G401 (cell line): ENCODE measurements at places on chromosomes 3 and 15. TPM values are rescaled to one million over a fixed set of nuclear protein-coding genes. Genes with fewer than 3 reads are reported as not detected.

The TM4SF18 gene
- 13.4 and 36.7 TPM in 2 replicates for total RNA-seq

GRCh38 chr3:186841620-186842019 lies 890 bp upstream of the ADIPOQ start:
- no peak for DNase-seq

- no peak for DNase-seq
These were observed 3.2 kb downstream of the CHST2 start for GRCh38 chr3:143122608-143123352.

DNA sequence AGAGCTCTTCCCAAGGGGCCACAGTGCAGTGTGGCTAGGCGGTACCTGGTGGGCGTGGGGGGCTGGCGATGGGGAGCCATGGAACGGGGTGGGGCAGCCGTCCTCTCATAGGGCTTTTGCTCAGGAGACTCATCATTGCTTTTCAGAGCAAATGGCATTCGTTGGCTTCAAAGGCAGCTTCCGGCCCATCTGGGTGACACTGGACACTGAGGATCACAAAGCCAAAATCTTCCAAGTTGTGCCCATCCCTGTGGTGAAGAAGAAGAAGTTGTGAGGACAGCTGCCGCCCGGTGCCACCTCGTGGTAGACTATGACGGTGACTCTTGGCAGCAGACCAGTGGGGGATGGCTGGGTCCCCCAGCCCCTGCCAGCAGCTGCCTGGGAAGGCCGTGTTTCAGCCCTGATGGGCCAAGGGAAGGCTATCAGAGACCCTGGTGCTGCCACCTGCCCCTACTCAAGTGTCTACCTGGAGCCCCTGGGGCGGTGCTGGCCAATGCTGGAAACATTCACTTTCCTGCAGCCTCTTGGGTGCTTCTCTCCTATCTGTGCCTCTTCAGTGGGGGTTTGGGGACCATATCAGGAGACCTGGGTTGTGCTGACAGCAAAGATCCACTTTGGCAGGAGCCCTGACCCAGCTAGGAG lies 40.8 kb downstream of the MESD start:
- no peak for DNase-seq

GRCh38 chr15:70892912-70893560 lies 410 bp downstream of the LRRC49 start:
- DNase-seq, result peak; percentile 88

DNA sequence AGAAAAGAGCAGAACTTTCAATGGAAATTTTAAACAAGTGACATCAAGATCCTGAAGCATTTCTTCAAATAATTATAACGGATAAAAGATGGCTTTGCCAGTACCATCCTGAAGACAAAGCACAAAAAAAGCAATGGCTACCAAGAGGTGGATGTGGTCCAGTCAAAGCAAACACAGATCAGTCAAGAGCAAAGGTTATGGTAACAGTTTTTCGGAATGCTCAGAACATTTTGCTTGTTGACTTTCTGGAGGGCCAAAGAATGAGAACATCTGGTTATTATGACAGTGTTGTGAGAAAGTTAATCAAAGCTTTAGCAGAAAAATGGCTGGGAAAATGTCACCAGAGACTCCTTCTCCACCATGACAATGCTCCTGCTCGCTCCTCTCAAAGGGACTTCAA lies 31.5 kb downstream of the FEM1B start:
- DNase-seq, result no peak

DNA sequence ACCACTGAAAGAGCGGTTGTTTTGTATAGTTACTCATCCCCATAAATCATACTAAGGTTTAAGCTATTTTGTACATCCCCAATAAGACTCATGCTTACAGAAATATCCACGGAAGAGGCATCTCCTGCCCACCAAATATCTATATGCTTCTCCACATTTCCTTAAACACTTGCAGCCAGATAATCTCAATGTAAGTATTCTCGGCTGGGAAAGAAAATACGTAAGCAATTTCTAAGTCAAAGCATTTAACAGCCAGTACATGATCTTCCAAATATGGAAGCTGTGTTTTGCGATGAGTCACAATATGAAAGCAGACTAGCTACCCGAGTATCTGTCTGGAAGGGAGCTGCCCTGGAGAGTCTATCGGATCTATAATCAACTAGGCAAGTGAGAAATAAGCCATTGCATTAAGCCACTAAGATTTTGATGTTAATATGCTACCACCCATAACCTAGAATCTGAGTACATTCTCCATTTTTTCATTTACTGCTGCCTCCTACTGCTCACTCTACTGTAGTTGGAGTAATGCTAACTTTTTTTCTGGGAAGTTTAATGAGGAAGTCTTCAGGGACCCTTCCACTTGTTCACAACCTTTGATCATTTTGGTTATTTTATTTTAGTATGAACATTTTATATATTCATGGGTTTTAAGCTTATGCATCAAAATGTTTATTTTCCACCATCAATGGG lies 26.9 kb upstream of the ZMAT3 start:
- no peak for DNase-seq

DNA sequence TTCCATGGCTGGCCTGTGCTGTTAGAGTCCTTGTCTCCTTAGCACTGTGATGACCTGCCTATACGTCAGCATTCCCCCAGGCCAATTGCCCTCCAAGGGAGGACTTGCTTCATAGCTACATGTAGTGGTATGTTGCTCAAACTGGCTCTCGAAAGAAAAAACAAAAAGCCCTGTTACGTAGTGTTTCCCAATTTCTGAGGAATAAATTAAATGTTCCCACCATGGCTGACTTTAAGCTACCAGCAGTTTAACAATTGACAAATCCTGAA lies 54.6 kb downstream of the WNT7A start:
- DNase-seq, result no peak

GRCh38 chr15:85007741-85008397 lies 26.2 kb downstream of the PDE8A start:
- DNase-seq, result no peak
